ENCODE measurements at places on chromosomes 2 and 18. TPM values are rescaled to one million over a fixed set of nuclear protein-coding genes. Genes with fewer than 3 reads are reported as not detected.

PROM2 gene
- polyA plus RNA-seq: 31.0 TPM

DNA sequence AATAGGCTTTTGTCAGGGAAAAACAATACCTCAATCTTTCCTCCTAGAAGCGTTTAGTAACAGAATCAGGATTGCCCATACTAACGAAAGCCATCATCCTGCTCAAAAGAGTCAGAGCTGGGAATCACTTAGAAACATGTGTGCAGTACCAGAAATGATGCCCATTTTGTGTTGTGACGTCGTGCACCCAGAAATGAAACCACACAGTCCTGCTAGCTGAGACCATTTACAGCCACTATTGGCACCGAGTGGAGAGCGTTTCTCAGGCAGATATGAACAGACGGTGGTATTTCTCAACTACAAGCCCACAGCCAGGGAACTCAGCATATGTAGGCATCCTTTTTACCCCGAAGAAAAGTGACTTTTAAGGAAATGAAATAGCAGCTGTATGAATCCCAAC, 284.3 kb upstream of the LRATD1 start:
- DNase-seq: no peak

ALK gene
- 0.29 TPM for polyA plus RNA-seq

DNA sequence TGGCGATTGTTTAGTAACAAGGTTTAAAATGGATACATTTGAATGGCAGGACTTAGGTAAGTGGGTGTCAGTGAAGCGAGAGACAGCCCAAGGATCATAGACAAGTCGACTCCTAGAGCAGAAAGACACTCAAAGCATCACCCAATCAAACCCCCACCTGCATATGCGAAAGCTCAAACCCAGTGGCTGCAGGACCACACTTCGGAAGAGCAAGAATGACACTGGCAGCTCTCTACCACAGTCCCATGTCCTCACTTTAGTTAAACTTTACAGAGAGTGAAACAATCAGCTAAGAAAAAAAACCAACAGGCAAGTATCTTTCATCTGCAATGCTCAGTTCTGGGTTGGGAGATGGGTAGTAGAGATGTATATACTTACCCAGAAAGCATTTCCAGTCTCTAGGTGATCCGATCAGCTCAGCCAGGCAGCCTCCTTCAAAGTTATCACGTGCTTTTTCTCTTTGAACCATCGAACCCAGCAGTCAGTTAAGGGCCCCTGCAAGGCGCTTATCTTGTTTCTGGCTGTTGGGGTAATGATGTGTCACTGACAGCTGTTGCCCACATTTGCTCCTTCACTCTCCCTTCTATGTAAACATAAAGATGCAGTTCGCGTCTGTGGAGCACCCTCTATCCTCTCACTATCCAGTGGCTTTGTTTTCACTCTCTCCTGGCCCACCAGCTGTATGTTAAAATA, 357.5 kb upstream of the ID2 start:
- DNase-seq: no peak

- DNase-seq: no peak
Observed at GRCh38 chr2:164061129-164061746, 325.4 kb upstream of the FIGN start.

GRCh38 chr18:57957210-57957609, 86.8 kb upstream of the NEDD4L start:
- DNase-seq: no peak

DNA sequence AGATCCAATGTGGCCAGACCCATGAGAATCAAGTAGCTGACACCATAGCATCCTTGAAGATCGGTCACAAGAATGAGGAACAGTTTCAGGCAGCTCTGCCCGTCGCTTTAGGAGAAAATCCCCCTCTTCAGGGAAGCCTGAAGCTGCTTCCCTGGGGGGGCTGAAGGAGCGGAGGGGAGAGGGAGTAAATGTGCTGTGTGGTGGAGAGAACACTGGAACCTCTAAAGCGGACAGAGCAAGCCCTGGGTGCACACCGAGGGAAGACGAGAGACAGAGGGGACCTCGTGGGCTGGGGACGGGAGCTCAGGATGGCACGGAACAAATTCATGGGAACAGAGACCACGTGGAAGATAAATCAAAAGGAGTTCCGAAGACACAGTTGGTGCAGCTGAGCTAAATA, 154.3 kb downstream of the NDUFA10 start:
- no peak for DNase-seq
